Activated T-cell treated with anti-CD3 and anti-CD28 coated beads for 24 hours (primary cell): ENCODE measurements at places on chromosomes 2 and 18.

- no peak for DNase-seq
Observed at GRCh38 chr2:133270550-133270949, 297.7 kb downstream of the NCKAP5 start.

GRCh38 chr2:54838585-54839035, 115.1 kb downstream of the EML6 start:
- peak; percentile 54 for DNase-seq

DNA sequence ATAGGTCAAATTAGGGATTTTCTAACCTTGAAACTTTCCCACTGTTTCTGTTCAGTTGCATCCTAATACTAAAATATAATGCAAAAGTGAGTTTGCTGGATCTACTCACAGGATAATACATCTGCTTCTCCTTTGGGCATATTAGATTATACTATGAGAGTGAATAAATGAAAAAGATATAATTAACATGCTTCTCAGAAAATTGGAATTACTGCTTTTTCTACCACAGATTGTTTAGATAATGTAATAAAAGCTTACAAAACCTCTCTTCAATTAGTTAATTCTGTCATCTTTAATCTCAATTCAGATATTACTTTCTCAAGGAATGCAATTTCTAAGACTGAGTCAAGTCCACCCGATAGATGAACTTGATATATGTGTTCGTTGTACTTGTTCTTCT, 1077.2 kb upstream of the CDH2 start:
- no peak for DNase-seq

GRCh38 chr2:42951263-42951938, 159.0 kb upstream of the HAAO start:
- DNase-seq, result no peak

DNA sequence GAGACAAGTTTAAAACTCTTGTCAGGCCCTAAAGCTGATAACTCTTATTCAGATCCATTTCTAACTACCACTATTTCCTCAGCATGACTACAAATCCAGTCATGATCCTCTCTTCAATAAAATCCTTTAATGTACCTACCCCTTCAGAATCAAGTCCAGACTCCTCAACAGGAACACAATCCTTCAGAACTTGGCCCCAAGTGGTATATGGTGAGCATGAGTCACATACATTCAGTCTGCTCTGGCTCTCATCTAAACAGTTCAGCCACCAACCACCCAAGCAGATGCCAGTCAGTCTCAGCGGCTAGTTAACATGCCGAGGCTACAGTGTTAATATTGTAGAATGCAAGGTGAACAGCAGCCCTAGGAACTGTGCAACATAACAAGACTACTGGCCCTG, 9.7 kb downstream of the LMAN2L start:
- DNase-seq, result no peak

GRCh38 chr2:216350214-216350791, 22.0 kb downstream of the MARCHF4 start:
- DNase-seq, result no peak

DNA sequence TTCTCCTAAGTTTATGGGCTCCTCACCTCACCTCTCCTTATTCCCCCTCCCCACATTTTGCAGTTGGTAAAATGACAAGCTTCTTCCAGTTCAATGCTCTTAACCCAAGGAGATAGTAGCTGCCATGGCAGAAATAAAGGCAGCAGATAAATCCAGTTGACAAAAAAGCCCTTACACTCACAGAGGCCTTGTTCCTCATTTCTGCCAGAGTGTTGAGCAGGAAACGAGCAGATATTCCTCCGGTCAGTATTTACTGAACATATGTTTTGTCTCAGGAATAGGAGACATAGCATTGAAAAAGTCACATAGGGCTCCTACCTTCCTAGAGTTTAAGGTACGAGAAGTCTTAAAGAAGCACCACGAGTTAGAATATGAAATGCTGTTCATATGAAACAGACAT, 493.7 kb upstream of the TNP1 start:
- no peak for DNase-seq

DNA sequence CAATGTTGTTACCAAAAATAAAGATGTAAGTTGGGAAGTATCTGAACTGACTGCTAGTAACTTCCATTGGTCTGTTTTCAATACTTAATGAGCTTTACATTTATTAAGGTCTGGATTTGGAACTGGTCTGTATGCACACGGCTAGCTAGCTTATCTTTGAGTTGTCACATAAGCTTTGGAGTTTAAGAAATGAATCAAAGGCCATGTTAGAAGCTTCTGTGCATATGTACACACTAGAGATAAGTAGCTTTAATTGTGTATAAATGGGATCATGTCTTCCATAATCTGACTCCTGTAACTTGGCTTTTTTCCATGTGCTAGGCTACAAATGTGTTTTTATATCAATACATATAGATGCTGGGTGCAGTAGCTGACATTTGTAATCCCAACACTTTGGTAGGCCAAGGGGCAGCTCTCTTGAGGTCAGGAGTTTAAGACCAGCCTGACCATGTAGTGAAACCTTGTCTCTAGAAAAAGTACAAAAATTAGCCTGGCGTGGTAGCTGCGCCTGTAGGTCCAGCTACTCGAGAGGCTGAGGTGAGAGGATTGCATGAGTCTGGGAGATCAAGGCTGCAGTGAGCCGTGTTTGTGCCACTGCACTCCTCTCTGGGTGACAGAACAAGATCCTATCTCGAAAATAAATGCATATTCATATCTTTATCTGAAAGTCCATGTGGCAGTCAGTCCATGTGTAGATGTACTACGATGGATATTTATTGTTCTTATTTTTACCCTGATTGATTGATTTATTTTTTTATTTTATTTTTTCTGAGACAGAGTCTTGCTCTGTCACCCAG, 27.2 kb downstream of the ATIC start:
- no peak for DNase-seq

DNA sequence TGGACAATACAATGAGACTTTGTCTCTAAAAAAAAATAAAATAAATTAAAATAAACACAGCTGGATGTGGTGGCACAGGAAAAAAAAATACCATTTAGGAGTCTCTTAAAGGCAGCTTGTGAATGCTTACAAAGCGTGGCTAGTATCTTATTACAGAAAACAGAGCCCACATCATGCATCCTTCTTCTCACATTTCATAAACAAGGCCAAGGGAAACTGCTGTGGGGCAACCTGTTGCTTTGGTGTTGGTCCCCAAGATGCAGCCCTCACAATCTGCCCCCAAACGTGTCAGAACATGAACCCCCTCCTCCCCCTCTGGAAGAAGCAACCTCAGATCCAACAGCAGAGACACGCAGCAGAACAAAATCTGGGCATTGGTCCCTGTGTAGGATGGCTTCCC, 2.6 kb downstream of the SLC14A1 start:
- DNase-seq, result no peak

GRCh38 chr18:28469946-28470345, 293.0 kb upstream of the CDH2 start:
- DNase-seq, result no peak

DNA sequence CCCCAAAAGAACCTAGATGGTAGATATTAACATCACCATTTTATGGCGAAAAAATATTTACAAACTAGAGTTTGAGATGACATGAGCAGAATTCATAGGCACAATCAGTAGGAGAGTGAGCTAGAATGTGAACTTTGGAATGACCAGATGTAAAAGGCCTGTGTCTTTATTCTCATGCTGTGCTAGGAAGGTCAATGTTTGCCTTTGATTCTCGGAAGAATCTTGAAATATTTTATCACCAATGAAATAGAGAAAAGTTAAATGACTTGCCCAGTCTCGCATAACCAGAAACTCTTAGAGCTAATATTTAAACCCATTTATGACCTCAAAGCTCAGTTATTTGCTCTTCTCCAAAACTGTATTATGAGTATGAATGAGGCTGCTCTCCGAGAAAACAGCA, 9.2 kb upstream of the REG3G start:
- no peak for DNase-seq

- DNase-seq, result no peak
Observed at GRCh38 chr2:173415431-173416381, 61.0 kb downstream of the CDCA7 start.

DNA sequence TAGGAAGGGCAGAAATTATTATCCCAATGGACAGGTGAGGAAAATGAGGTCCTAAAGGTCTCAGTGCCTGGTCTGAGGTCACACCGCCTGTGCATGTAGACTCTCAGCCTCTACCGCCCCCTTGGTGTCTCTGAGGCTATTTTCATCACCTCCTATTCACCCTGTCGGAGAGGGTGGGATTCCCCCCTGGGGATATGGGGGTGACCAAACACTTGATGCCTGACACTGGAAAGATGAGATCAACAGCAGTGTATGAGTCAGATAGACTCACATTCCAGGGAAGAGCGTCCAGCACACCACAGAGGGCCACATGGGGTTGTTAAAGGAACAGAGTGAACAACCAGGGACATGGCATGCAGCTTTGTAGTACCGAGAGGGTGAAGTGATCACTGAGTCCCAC, 199.7 kb downstream of the SMAD2 start:
- DNase-seq, result no peak
